HL-60 (cell line): ENCODE measurements at places on chromosomes 7 and 10.

- peak; percentile 62 for DNase-seq
These were observed 13.2 kb downstream of the NUDCD3 start for GRCh38 chr7:44477063-44477830.

GRCh38 chr7:8809320-8809719 lies 375.9 kb downstream of the NXPH1 start:
- no peak for DNase-seq

- no peak for DNase-seq
These were observed 42.4 kb downstream of the DNAH11 start for GRCh38 chr7:21585070-21585724.

GRCh38 chr7:125154930-125155329 lies 225.3 kb upstream of the POT1 start:
- DNase-seq = no peak

- DNase-seq = no peak
These were observed 111.3 kb upstream of the RHEB start for GRCh38 chr7:151630851-151631569.
